Stimulated activated CD8-positive, alpha-beta memory T cell treated with anti-CD3 and anti-CD28 coated beads, Interleukin-7, amount 100 ng/mL, for 1 hour (primary cell): ENCODE measurements at places on chromosomes 13 and 19.
A peak's percentile ranks its signal among the peaks of the same experiment; 100 is the strongest.

GRCh38 chr19:335486-336066 is 9.0 kb downstream of the MIER2 start:
- DNase-seq = no peak

DNA sequence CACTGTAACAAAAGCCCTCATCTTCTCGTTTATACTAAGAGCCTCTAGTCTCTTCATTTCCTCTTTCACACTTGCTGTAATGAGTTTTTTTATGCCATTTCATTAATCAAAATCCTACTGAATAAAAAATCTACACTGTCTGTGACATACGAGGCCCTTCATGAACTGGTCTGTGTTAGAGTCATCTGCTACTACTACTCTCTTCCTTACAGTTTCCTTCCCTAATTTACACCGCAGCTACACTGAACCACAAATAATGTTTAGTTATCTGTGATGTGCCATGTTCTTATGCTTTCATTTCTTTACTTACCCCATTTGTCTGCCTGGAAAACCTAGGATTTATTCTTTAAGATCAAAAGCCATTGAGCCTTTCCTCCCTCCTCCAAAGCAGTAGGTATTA is 16.0 kb downstream of the UFM1 start:
- no peak for DNase-seq

GRCh38 chr13:98307463-98308085 is 130.5 kb upstream of the RNF113B start:
- no peak for DNase-seq

GRCh38 chr13:100552755-100553154 is 35.8 kb downstream of the GGACT start:
- DNase-seq = no peak

GRCh38 chr19:55091955-55092354 is 16.3 kb downstream of the EPS8L1 start:
- DNase-seq = no peak

GRCh38 chr13:31774186-31774750 is 34.9 kb downstream of the RXFP2 start:
- DNase-seq = no peak

DNA sequence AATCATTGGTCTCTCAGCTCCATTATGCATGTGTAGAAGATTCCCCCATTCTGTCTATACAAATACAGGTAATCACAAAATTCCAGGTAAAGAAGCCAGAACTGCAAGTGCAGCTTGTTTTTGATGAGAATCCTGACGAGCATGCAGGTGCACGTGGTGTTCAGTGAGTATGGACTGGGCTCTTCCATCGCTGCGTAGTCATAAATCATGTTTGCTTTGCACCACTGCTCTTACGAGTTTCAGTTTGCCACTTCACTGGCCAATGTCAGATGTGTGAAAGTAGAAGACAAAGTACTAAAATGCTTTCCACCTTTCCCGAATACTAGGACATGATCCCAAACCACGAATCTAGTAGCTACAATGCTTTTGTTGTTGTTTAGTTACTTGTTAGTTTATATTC is 390.7 kb downstream of the LIG4 start:
- DNase-seq = no peak

DNA sequence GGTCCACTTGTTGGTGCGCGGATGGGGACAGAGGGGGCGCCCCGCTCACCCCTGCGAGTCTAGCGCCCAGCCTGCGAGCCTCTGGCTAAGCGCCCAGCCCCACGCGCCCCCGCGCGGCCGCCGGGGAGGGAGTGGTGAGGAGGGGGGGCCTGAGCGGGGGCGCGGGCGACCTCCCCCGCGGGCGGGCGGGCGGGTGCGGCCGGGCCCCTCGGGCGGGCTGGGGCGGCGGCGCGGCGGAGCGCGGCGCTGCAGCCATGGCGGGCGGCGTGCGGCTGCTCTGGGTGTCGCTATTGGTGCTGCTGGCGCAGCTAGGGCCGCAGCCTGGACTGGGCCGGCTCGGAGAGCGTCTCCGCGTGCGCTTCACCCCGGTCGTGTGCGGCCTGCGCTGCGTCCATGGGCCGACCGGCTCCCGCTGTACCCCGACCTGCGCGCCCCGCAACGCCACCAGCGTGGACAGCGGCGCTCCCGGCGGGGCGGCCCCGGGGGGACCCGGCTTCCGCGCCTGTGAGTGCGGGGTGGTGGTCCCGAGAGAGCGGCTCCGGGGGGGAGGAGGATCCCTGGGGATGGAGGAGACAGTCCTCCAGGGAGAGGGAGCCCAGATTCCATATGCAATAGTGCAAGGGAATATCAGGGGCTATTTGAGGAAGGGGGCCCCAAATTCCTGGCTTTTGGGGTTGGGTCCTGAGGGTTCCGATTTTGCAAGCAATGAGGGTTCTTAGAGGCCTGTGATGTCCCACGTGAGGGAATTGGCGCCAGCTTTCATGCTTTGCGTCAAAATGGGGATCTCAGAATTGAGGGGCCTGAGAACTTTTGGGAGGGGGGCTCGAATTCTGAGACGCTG is at the start of gene LTBP4:
TSS of gene LTBP4 (plus strand) at position 236 of the 841 bp plus-strand sequence. CDS start at position 255, 19 bp downstream.
- no peak for DNase-seq

DNA sequence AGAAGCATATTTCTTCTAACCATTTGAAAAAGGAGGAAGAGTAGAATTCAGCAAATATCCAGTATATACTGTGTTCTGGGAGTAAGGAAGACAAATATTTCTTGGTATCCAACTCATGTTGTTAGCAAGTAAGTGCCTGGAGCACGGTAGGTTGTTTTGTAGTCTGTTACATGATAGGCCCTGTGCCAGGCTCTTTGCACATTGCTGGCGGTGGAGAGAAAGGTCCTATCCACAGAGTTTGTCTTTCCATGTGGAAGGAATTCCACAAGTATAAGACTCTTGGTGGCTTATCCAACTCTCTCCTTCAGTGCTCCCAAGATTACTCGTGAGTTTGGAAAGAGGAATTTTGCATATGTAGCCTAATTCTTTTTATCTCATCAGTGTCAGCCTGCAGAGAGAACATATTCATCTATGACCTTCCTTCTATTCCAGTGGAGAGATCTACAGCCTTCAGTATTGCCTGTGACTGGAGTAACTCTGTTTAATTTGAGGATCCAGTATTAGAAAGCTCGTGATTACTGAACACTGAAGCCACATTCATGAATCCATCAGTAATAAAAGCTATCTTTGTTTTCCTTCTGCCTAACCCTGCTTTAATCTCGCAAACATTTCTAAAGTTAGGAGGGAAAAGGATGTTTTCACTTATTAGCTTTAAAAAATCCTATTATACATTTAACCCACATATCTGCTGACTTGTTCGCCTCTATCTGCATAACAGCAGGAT is 183.9 kb upstream of the CSNK1A1L start:
- DNase-seq = no peak

DNA sequence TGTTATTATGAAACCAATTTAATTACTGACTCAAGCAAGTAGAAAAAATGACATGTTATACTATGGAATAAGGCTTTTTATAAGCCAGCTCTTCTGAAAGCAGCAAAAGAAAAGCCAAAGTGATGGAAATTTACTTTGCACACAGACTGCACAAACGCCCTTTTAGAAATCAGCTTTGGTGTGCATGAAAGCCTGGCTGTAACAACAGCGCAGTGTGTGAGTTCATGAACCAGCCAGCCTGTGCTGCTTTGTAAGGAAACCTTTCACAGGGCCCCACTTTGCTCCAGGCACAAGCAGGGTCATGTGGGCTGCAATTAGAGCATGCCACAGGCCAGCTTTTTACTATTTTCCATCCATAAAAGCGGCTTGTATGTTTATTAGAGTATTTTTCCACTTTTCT is 13.6 kb upstream of the IFT88 start:
- no peak for DNase-seq

GRCh38 chr19:18291590-18292461 is 10.4 kb upstream of the JUND start:
- DNase-seq = peak; percentile 65

DNA sequence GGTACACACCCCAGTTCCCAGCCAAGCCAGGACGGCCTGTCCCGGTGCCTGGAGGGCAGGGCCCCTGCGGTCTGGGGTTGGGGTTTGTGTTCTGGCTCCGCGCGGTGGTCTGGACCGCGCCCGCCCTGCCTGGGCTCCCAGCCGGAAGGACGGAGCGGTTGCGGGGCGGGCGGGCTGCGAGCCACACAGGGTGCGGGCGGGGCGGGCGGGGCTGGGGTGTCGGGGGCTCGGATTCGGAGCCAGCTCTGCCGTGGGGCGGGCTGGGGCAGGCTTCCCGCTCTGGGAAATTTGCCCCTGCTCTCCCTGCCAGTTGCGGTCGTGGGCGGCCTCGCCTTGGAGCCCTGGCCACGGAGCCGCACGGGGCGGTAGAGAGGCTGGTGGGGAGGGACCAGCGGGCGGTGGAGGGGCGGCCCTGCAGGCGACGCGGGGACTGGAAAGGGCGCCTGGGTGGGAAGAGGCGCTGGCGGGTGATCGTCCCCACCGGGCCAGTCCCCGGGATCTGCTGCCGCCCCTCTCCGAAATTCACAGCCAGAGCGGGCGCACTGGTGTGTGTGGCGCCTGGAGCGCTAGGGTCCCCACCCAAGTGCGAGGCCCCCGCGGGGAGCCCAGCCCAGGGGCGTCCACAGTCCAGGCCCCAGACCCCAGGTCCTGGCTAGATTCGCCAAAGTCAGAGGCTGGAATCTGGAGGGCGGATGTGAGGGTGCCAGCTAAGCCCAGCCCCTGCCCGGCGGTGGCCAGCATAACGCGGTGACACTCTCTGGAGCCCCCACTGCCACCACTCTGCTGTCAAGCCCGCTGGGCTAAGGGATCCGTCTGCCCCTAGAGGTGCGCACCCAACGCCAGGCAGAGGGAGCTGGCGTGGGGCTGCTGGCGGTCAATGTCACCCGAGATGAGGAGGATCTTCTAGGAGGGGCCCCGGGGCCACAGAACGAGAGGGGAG is 11.0 kb upstream of the ZNF492 start:
- DNase-seq = no peak

GRCh38 chr13:31965361-31966066 is 66.1 kb upstream of the FRY start:
- no peak for DNase-seq

GRCh38 chr19:57708641-57709361 is at the start of gene ZNF154:
Gene ZNF154 (minus strand): TSS chr19:57709204. CDS start chr19:57708971, 233 bp downstream.
- DNase-seq = no peak
